ENCODE measurements at places on chromosomes 7 and 10.

DNA sequence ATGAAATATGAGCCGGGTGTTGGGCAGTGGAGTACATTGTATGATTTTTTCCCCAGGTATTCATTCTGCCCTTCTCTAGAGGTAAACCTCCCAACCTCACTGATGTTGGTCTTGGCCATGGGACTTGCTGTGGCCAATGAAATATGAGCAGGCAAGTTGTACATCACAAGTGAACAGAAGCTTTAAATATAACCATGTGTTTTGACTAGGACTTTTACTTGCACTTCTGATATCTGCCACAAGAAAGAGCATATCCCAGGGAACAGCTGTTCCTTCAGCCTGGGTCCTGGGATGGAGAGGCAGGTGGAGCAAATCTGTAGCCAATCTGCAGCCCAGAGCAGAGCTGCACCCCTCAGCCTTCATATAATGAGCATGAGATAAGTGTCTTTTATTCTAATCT is 109.8 kb upstream of the PALS2 start:
- no peak for DNase-seq

- no peak for DNase-seq
These were observed 380.7 kb upstream of the STEAP1 start for GRCh38 chr7:89773611-89774010.

GRCh38 chr10:24519950-24520349 is 203.7 kb downstream of the ARHGAP21 start:
- DNase-seq, result no peak

GRCh38 chr10:103732339-103733044 is 122.9 kb downstream of the SH3PXD2A start:
- no peak for DNase-seq

- DNase-seq, result no peak
These were observed 63.3 kb downstream of the NOC3L start for GRCh38 chr10:94299417-94299816.

DNA sequence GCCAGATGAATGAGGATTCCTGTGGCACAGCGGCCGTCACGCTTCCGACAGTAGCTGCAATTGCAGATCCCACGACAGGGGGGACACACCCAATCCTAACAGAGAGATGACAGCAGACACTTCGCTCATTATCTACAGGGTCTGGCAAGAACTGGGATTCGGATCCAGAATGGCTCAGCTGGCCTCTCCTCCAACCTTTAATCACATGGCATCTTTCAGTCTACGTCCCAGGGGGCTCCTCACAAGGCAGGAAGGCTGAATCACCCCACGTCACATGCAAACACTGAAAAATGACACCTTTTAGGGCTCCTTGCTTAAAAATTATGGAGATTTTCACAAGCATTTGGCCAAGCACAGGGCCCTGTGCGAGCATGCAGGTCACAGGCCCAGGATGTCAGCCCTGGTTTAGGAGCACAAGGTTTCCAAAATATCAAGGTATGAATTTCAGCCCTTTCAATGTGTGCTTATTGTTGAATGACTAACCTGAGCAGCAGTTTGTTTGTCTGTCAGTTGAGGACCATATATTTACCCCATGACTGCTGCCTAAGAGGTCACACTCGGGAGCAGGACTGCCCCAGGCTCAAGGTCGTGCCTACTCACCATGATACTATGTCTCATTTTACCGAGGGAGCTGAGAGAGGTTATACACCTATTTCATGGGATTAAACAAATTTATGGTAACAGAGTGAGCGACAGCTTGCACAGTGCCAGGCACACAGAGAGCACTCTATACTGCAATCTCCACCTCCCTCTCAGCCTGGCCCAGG is 42.5 kb downstream of the CDCA7L start:
- DNase-seq, result no peak
